CD4-positive, alpha-beta T cell (primary cell): ENCODE measurements at places on chromosomes 2 and 18.

DNA sequence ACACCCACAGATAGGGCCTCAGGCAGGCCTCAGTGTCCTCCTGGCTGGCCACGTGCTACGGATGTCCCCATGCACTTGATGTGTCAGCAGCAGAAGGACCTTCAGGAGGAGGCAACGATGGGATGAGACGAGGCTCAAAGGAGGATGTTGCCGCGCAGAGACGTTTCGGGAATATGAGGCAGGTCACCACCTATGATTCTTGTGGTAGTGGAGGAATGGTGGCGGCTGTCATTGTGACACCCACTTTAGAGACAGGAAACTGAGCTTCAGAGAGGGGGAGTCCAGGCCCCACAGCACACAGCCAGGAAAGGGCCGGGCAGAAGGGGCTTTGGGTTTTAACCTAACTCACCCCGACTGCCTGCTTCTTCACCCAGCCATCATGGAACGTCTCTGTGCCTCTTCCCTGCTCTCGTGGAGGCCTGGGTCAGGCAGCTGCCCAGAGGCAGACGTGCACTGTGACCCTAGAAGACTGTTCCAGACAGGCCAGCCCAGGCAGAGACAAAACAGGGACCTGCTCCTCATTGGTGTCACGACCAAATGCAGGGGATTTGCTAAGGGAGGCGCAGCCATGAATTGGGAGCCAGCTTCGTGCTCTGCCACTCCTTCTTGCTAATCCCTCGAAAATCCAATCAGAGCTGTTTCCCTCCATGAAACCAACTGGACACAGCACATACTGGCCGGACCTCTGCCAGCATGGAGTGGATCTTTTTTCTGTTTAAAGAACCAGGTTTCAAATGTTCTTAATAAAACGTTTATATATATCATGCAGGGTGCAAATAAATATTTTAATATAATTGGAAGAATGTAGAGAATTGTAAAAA is 169.2 kb downstream of the ASB1 start:
- DNase-seq: no peak

- DNase-seq: no peak
These were observed 391.1 kb downstream of the ALK start for GRCh38 chr2:29530281-29530680.

- no peak for DNase-seq
These were observed 7.9 kb upstream of the INPP4A start for GRCh38 chr2:98436734-98437133.

DNA sequence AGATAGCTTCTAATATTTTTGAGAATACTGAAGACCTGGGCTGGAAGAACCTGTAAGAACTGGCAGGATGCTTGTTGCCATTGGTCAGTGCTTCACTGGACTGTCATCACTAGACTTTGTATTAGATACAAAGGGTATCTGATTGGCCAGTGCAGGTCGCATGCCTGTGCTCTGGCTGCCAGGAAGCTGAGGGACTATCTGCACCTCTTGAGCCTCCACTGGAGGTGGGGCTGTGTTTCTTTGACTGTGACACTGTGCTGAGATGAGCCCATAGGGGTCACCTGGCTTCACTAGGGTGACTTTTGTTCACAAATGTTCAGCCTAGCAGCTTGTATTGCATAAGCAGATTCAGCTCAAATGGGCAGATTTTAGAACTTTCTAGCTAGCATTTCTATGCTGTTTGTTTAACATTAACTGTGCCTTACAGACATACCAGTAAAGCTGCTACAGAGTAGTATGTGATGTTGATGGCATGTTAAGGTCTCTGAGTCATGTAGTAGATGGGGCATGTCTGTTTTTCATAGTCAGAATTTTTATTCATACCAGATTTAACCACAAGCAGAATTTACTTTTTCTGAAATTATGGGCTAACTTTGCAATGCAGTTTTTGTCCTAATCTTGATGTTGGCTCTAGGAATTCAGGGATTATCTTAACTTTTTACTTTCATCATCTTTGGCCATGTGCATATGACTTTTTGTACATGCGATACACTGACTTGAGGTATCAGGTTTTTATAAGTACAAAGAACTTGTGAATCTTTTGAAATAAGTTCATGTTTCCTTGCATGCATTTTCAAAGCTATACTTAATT is 56.1 kb downstream of the RHBDD1 start:
- DNase-seq: no peak

- DNase-seq: no peak
These were observed 545.0 kb upstream of the ZNF804A start for GRCh38 chr2:184053326-184053725.

DNA sequence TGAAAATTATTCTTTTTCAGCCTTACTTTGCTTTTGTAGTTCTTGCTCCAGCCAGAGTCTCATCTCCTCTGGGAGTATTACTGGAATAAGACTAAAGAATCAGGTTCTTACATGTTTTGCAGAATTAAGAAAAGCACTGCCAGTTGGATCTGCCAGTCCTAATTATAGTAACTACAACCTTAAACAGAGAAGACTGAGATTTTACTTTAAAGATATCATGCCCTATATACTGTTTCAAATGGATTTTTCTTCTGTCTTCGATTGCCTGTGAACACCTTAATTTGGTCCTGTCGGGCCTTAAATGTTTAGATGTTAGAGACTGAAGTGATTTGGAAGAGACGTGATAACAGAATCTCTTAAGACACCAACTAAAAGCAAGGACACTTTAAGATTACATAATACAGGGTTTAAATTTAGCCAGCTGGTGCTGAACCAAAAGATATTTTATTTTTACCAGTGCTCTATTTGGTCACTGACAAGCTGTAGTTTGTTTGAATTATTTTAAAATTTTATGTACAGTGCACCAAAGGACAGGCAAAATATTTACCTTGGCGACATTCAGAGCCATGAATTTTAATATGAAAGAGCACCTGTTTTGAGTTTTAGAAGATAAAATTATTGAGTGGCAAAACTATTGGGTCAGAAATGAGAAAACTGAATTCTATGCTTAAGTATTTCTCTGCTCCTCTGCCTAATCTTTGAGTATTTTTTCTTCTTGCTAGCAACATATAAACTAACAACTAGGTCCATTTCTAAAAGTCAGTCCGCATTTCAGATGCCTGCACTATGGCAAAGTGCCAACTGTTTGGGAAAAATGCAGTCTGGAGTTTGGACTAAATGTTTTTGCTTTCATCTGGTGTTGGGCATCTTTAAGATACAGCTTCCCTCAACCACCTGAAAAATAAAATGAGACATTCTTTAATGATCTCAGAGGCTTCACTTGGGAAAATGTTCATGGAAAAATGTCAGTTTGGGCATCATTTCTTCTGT is 300.0 kb downstream of the XIRP2 start:
- no peak for DNase-seq

DNA sequence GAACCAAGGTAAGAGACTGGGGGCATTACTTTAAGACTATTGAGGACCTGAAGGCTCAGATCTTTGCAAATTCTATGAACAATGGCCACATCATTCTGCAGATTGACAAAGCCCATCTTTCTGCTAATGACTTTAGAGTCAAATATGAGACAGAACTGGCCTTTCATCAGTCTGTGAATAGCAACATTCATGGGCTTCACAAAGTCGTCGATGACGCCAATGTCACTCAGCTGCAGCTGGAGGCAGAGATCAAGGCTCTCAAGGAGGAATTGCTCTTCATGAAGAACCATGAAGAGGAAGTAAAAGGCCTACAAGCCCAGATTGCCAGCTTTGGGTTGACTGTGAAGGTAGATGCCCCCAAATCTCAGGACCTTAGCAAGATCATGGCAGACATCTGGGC is 43.8 kb upstream of the SLC4A10 start:
- DNase-seq: no peak

DNA sequence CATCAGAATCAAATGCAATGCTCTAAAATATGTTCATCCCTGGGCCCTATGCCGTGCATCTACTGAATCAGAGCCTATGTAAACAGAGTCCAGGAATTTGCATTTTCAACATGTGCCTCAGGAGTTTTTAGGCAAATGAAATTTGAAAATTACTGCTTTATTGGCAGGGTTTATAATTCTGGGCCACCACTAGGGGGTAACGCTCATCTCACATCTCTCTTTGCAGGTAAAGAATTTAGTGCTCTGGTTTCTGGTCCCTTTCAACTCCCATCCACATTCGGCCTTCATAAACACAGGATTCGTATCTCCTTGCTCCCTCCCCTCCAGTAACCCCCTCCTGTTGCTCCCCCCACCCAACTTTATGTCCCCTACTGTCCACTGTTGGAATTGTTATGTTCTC is 49.3 kb downstream of the LYPD6B start:
- no peak for DNase-seq

DNA sequence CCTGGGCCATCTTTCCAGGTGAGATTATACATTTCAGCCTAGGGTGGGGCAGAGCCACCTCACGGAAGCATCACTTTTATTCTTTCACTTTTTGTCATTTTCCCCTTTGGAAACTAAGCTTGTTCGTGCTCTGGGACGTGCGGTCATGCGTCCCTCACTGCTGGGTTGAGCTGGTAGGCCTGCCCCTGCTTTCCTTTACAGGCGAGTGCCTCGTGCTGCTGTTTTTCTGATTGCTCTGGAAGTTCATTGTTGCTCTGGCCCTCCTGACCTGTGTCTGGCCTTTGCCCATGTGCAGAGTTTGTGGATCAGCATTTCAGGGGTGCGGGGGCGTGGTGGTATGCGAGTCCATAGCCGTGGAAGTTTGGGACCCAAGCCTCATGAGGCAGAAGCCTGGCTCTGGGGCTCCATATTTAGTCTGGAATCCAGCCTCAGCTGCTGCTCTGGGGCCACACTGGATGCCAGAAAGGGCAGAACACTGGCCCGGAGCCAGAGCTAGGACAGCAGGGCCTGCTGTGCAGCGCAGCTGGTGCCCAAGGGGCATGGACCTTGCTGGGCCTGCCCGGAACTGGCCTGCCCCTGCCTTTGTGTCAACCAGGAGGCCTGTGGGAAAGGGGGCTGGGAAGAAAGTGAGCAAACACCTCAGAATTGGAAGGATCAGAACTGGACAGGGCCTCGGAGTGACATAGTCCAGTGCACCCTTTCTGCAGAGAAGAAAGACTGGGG is 51.1 kb downstream of the CTIF start:
- no peak for DNase-seq

GRCh38 chr2:74554820-74555531 is 456 bp downstream of the DOK1 start:
- peak; percentile 67 for DNase-seq

DNA sequence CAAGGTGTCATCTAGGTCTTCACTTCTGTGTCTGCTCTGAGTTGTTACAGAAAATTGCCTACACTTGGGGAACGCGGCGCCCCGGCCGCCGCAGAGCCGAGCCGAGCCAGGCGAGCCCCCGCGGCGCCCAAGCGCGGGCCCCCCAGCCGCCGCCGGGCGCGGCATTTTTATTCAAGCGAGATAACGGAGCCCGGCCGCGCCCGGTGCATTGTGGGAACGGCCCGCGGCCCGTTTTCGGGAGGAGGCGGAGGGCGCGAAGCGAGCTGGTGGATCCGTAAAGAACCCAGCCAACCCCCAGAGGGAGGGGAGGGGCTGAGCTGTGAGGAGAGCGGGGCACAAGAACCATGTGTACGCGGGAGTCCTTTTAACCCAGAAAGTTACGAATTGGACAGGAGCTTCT is 191.8 kb downstream of the FTCDNL1 start:
- no peak for DNase-seq
